ENCODE measurements at places on chromosomes 3 and 15. TPM values are rescaled to one million over a fixed set of nuclear protein-coding genes. Genes with fewer than 3 reads are reported as not detected.

GRCh38 chr15:93830221-93831080 lies 400.9 kb upstream of the MCTP2 start:
- DNase-seq: no peak

The CNTN6 gene
- 9.6 TPM for total RNA-seq

The RTP3 gene
- total RNA-seq: not detected

GRCh38 chr3:195613468-195614069 lies 29.8 kb upstream of the APOD start:
- no peak for DNase-seq

The FGF7 gene
- 10.4 TPM for total RNA-seq
